ENCODE measurements at places on chromosomes 2 and 18.

- H3K36me3 ChIP-seq: no peaks in the 10 kb centered on the region
- peaks cover 23% of the 10 kb centered on the region for H3K4me1 ChIP-seq
- H3K4me3 ChIP-seq: no peak overlapping the region
- no peaks in the 10 kb centered on the region for H3K27me3 ChIP-seq
Measured at GRCh38 chr18:23631746-23632145, 31.0 kb downstream of the ANKRD29 start.

DNA sequence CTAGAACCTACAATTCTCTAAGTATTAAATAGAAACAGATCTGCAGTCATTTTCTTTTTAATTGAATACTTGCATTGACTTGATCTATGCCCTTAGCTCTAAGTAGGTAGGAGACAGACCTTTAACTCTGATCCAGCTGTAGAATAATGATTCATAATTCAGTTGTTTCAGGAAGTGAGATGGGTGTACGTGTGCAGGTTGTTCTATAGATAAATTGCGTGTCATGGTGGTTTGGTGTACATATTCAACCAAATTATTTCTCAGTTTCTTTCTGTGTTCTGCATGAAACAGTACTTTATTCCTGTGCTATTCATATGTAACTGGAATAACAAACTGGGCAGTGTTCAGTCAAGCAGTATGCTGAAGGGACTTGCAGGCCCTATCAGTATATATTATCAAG, 34.3 kb upstream of the CD226 start:
- H3K27me3 ChIP-seq: no peaks in the 10 kb centered on the region
- H3K27ac ChIP-seq: no peak overlapping the region
- H3K4me1 ChIP-seq: no peaks in the 10 kb centered on the region
- no peaks in the 10 kb centered on the region for H3K36me3 ChIP-seq

- no peak overlapping the region for H3K4me3 ChIP-seq
- no peak for DNase-seq
- no peaks in the 10 kb centered on the region for H3K36me3 ChIP-seq
- H3K27ac ChIP-seq: no peak overlapping the region
- H3K4me1 ChIP-seq: no peaks in the 10 kb centered on the region
Measured at GRCh38 chr18:27005589-27005988, 140.1 kb upstream of the AQP4 start.

- peak overlapping the region; percentile 97 for H3K27ac ChIP-seq
- peaks cover 4% of the 10 kb centered on the region for H3K4me1 ChIP-seq
- peak overlapping the region; percentile 95 for H3K4me3 ChIP-seq
- no peaks in the 10 kb centered on the region for H3K27me3 ChIP-seq
- H3K36me3 ChIP-seq: no peaks in the 10 kb centered on the region
Measured at GRCh38 chr2:127811397-127812321, 688 bp upstream of the WDR33 start.

GRCh38 chr18:67597759-67598158, 81.2 kb upstream of the DSEL start:
- H3K36me3 ChIP-seq: no peaks in the 10 kb centered on the region
- no peak for DNase-seq
- no peak overlapping the region for H3K4me3 ChIP-seq
- H3K27me3 ChIP-seq: no peaks in the 10 kb centered on the region
- no peak overlapping the region for H3K27ac ChIP-seq
- peaks cover 29% of the 10 kb centered on the region for H3K4me1 ChIP-seq

GRCh38 chr2:205352094-205352493, 330.2 kb upstream of the NRP2 start:
- H3K4me3 ChIP-seq: no peak overlapping the region
- no peaks in the 10 kb centered on the region for H3K36me3 ChIP-seq
- no peaks in the 10 kb centered on the region for H3K27me3 ChIP-seq
- peaks cover 3% of the 10 kb centered on the region for H3K4me1 ChIP-seq
- DNase-seq: no peak

DNA sequence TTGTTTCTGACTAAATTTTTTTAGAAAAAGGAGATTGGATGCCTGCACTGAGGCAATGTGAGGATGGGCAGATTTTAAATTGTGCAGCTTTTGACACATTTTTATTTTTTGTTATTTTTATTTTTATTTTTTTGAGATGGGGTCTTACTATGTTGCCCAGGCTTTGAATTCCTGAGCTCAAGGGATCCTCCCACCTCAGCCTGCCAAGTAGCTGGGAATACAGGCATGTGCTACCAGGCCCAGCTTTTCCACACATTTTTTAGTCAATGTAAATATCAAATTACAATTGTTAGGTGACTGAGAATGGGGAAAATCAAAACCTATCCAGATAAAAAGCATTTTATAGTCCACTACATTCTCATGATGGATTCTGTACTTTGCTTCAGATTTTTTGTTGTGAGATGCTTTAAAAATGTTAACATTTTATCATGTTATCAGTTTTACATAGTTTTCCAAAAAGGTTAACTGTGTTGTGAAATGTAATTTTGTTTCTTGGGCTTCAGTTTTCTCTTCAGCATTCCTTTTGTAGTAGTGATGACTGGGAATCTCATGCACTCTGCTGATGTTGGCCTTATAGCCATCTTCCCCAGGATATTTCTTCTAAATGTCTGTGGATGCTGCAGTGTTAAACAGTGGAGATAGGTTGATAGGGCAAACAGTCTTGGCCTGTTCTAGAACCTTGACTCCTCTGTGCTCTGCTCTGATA, 41.4 kb downstream of the PKP4 start:
- H3K27me3 ChIP-seq: no peaks in the 10 kb centered on the region
- H3K4me1 ChIP-seq: peaks cover 71% of the 10 kb centered on the region
- peak overlapping the region; percentile 57 for H3K27ac ChIP-seq
- no peak overlapping the region for H3K4me3 ChIP-seq
- peaks cover 6% of the 10 kb centered on the region for H3K36me3 ChIP-seq

DNA sequence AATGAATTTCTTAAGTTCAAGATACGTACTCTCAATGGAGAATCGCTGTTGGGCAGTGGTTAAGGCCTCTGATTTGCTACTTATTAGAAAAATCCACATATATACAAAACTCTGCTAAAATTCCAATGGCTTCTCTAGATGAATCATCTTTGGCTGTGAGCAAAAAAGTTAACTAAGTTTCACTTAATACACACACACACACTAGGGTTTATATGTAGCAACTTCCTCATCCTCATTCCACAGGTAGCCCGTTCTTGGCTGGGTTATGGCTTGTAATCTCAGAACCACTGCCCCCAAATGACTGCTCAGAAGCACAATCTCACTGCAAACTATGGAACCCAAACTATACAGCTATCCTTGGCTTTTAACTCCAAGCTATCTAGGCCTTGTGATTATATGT, 99.7 kb downstream of the SMAD2 start:
- H3K27ac ChIP-seq: no peak overlapping the region
- peaks cover 3% of the 10 kb centered on the region for H3K4me1 ChIP-seq
- DNase-seq: no peak
- no peak overlapping the region for H3K4me3 ChIP-seq
- no peaks in the 10 kb centered on the region for H3K36me3 ChIP-seq

DNA sequence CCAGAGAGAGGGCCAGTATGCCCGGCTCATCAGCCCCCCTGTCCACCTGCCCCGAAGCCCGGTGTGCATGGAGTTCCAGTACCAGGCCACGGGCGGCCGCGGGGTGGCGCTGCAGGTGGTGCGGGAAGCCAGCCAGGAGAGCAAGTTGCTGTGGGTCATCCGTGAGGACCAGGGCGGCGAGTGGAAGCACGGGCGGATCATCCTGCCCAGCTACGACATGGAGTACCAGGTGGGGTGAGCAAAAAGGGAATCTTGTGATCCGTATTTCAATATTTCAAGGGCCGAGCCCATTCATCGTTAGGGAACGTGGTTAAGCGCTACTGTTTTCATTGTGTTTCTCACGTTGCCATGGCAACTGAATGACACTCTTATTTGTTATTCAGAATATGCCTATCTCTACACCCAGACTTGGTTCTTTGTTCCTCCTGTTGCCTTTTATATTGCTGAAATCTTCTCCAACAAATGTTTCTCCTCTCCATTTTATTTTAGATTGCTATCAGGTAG, 81.5 kb downstream of the NRP2 start:
- DNase-seq: no peak
- no peak overlapping the region for H3K4me3 ChIP-seq
- no peaks in the 10 kb centered on the region for H3K27me3 ChIP-seq

- no peak overlapping the region for H3K4me3 ChIP-seq
- no peaks in the 10 kb centered on the region for H3K36me3 ChIP-seq
- no peak for DNase-seq
- H3K27ac ChIP-seq: no peak overlapping the region
Measured at GRCh38 chr18:22841840-22842239, 91.3 kb upstream of the RBBP8 start.

- H3K36me3 ChIP-seq: no peaks in the 10 kb centered on the region
- no peak overlapping the region for H3K4me3 ChIP-seq
- H3K27ac ChIP-seq: no peak overlapping the region
- no peak for DNase-seq
Measured at GRCh38 chr18:10685484-10685883, 159.7 kb downstream of the NAPG start.

DNA sequence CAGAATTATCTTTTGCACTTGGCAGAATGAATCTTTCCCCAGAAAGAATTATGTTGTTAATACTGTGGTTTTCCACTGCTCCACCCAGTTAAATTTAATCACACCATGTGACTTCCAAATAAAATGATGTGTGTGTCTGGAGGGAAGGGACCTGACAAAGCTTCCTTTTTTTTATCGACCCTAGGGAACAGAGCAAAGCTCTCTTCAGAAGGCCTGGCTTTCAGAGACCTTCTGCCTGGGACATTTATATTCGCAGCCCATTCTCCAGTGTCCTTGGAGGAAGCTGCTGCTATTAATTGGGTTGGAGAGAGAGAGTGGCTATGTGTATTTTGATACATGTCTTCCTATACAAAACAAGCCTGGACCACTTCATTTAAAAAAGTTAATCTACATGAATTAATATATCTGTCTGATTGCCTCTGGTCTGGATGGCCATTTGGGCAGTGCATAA, 233.7 kb downstream of the PRKCE start:
- peaks cover 30% of the 10 kb centered on the region for H3K4me1 ChIP-seq
- no peak overlapping the region for H3K4me3 ChIP-seq
- no peaks in the 10 kb centered on the region for H3K27me3 ChIP-seq
- no peak overlapping the region for H3K27ac ChIP-seq
- no peak for DNase-seq

DNA sequence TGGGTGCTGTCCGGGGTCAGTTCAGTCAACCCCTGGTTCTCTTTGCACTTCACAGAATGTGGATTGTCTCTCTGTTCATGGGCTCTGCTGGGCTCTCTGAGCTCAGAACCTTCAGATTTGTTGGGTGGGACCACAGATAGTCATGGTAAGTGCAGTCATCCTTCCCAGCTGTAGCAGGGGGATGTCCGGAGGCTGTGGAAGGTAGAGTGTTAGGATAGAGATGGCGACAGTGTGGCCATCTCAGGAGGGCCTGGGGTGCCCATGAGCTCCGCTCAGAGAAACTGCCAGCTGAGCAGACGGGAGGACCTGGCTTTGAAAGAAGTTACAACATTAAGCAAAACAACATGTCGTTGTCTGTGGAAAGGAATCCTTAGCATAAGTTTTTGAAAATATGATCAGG, 149.8 kb downstream of the FAM210A start:
- no peaks in the 10 kb centered on the region for H3K36me3 ChIP-seq
- no peak overlapping the region for H3K27ac ChIP-seq
- DNase-seq: no peak
- peaks cover 8% of the 10 kb centered on the region for H3K27me3 ChIP-seq
- peaks cover 2% of the 10 kb centered on the region for H3K4me1 ChIP-seq
- no peak overlapping the region for H3K4me3 ChIP-seq

DNA sequence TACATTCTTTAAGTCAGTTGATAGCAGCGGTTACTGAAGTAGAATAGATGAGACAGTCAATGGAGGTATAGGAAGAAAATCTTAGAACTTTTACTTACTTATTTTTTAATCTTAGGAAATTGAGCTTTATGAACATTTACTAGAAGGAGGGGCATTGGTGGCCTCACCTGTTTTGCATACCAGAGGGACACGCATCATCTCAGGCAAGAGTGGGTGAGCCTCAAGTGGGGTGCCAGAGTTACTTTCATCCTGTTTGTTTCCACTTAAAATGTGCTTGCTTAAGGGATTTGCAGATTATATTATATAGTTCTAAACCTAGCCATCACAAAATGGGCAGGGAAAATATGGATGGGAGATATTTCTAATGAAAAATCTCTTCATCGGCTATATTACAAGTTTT, 61.6 kb downstream of the WDR7 start:
- no peaks in the 10 kb centered on the region for H3K27me3 ChIP-seq
- no peaks in the 10 kb centered on the region for H3K4me1 ChIP-seq
- no peaks in the 10 kb centered on the region for H3K36me3 ChIP-seq
- no peak for DNase-seq
- no peak overlapping the region for H3K4me3 ChIP-seq
- no peak overlapping the region for H3K27ac ChIP-seq
